ENCODE measurements at places on chromosomes 16 and 17.

DNA sequence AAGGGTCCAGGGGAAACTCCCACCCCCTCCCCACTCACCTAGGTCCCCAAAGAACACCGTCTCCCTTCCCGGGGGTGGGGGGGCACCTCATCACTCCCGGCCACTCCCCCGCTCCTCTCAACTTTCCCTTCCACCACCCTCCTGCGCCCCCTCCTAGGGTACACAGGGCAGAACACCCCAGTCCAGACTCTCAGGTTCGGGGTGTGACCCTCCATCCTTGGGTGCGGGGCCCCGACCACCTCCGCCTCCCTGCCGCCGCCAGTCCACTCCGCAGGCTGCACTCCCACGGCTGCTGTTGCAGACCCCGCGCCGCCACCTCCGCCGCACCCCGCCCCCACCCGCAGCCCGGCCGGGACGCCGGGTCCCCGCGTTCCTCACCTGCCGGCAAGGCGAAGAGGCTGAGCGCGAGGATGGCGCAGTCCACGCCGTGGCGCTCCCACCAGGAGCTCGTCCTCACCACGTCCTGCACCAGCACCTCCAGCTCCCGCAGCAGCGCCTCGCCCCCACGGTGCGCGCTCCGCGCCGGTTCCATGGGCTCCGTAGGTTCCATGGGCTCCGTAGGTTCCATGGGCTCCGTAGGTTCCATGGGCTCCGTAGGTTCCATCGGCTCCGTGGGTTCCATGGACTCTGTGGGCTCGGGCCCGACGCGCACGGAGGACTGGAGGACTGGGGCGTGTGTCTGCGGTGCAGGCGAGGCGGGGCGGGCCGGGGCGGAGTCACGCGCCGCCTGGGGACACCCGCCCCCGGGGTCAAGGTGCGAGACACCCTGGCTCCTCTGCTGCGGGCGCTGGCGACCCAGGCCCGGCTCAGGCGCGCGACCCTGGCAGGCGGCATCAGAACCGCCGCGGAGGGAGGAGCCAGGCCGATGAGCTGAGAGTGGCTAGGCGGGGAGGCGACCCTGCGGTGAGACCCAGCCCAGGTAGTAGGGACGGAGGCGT is at the start of gene FADS6:
Gene FADS6, minus strand, starts transcription at position 660 of the 938 bp plus-strand sequence. Its CDS starts 38 bp downstream, at position 622.
- DNase-seq, result no peak

DNA sequence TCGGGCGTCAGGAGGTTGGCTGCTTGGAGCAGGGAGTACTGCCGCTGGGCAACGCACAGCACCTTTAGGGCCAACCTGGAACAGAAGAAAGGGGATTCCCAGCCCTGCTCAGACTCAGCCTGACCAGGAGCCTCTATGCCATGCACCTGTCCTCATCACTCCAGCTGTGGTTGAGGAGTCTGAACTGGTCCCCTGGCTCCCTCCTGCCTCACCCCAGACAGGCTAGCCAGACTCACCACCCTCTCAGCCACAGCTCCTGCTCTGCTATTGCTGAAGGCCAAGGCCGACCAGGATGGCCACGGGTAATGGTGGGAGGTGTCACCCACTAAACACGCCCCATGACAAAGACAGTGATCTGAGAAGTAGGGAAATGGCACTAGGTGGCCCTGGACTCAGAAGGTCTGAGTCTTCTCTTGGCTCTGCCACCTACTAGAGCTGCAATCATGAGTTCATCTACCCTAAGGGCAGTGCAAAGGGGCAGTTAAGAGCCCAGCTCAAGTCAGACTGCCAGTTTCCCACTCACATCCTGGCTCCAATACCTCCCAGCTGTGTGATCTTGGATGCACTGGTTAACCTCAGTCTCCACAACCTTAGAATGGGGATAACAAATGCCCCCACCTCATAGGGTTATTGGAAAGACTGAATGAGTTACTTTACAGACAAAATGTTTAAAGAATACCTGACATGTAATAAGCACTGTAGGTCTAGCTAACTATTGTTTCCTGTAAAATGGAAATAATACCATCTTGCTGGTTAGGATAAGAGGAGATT is 13.8 kb upstream of the GFAP start:
- no peak for DNase-seq

DNA sequence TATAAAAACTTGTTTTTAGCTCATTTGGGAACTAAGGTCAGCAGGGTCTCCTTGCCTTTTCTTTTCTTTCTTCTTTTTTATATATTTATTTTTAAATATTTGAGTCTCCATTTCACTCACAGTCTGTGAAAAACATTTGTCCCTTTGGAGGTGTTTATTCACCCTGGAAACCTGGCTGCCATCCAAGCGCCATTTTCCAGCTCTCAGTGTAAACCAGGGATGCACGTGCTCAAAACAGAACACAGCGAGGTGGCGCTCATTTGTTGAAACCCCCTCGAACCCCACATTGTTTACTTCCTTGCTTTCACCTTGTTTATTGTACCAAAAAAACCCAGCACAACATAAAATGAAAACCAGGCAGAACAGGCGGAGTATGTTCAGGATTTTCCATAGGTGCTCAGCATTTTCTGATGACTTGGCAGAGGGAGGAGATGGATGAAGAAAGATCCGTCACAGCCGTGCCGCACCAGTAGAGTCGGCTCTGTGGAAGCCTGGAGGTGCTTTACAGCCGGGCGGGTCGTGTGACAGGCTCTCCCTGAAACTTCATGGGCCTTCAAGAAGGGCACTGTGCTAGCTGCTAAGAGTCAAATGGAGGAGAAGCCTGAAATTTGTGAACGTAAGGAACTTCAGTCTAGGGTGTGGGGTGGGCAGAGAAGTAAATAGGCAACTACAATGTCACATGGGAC is 284.4 kb downstream of the FOXL1 start:
- no peak for DNase-seq

GRCh38 chr17:45325810-45326209 is 9.0 kb upstream of the MAP3K14 start:
- DNase-seq, result no peak

GRCh38 chr17:807523-808294 is 25.6 kb downstream of the MRM3 start:
- DNase-seq, result no peak

GRCh38 chr17:48247603-48248002 is 140.0 kb downstream of the SNX11 start:
- DNase-seq, result no peak

DNA sequence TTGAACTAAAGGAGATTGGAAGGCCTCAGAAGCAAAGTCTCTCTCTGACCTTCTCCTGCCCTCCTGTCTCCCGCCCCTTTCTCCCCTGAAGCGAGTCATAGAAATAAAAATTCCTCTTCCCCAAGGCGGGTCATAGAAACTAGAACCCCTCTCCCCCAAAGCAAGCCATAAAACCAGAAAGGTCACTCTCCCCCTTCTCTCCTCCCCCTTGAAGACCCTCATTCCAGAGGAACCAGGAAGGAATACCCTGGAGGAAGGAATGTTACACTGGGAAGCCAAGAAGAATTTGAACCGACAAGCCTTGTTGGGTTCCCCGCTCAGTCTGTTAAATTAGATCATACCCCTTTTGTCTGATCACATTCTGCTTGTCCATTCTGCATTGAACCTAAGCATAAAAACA is 2.7 kb upstream of the GJC1 start:
- no peak for DNase-seq

- no peak for DNase-seq
Measured at GRCh38 chr17:78764871-78765270, 17.2 kb downstream of the CYTH1 start.

DNA sequence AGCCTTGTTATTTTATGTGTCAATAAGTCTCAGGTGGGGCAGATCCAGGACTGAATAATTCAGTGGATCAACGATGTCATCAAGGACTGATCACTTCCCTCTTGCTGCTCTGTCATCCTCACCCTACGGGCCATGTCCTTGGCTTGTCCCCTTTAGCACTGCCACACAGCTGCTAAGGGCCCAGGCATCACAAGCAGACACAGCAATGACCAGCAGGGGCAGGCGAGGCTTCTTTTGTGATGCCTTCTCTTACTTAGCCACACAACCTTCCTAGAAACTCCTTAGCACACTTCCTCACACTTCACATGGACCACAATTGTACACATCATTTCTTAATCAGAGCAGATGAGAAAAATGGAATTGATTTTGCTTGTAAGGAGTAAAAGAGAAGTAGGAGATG is 356.3 kb upstream of the SOX9 start:
- DNase-seq, result no peak

GRCh38 chr16:77457046-77457445 is 22.2 kb upstream of the ADAMTS18 start:
- DNase-seq, result no peak

DNA sequence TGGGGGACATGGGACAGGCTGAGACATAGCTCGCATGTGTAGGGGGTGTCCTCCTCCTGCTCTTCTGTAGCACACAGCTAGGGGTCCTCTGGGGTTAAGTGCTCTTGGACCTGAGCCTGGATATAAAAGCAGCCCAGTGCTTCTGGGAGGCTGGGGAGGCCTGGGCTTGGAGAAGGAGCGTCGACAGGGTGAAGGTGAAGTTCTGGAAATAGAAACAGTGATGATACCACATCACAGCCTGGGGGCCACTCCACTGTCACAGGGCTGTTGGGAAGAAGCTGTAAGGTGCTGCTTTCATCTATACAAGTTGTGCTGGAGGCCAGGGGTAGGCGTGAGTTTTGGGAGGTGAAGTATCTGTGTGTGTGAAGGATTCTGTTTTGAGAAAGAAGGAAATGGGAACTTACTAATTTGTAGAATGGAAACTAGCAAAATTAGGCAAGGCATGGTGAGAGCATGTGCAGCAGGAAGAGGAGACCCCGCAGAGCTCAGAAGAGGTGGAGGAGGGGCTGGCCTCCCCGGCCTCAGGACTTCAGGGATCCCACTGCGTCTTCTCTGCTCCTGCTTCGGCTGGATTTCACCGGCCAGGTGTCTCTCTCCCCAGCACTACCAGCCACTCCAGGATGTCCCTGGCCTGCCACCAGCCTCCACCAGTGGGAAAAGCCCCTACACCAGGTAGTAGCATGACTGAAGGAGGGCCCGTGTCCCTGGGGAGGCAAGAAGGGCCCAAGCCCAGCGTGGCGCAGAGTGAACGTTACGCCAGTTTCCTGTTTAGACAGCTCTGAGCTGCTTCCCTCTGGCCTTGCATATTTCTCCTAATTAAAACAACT is 19.4 kb downstream of the PLCG2 start:
- DNase-seq, result peak; percentile 86

DNA sequence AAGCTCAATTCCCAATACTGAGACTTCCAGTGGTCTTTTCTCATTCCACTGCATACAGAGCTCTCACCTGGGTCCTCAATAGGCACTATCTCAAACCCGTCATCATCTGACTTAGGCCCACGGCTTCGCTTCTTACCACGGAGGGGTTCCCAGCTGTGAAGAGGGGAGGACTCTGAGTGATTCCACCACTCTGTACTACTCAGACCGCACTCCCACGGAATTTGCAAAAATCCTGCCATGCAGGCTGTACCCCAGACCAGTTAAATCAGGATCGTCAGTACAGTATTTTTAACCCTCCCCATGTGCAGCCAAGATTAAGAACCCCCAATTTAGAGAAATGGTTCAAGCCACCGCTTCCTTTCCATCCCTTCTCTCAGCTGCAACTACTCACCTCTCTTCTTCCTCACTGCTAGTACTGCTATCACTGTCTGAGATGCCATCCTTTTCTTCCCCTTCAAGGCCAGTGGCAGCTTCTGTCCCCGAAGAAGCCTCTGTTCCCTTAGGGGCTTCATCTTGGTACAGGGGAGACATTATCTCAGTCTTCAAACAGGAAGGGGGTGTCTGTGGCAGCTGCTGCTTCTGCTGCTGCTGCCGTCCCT is 6.2 kb upstream of the PSMC5 start:
- no peak for DNase-seq

- DNase-seq, result no peak
Measured at GRCh38 chr16:72875291-72876031, 172.5 kb downstream of the ZFHX3 start.
